ENCODE measurements at places on chromosomes 4 and X.

DNA sequence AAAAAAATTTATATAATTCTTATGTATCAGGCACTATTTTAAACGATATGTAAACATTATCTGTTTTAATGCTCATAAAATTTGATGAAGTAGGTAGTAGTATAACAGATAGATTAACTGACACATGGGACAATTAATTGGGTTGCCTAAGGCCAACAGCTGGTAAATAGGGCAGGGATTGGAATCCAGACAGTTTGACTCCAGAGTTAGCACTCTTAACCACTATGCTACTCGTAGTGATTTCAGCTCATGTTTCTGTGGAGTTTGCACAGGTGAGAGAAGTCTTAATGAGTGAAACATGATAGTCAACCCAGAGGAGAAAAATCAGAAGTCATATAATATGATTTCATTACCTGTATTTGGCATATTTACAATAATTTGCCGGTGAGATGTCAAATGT, 126.0 kb upstream of the WDFY3 start:
- DNase-seq, result no peak

DNA sequence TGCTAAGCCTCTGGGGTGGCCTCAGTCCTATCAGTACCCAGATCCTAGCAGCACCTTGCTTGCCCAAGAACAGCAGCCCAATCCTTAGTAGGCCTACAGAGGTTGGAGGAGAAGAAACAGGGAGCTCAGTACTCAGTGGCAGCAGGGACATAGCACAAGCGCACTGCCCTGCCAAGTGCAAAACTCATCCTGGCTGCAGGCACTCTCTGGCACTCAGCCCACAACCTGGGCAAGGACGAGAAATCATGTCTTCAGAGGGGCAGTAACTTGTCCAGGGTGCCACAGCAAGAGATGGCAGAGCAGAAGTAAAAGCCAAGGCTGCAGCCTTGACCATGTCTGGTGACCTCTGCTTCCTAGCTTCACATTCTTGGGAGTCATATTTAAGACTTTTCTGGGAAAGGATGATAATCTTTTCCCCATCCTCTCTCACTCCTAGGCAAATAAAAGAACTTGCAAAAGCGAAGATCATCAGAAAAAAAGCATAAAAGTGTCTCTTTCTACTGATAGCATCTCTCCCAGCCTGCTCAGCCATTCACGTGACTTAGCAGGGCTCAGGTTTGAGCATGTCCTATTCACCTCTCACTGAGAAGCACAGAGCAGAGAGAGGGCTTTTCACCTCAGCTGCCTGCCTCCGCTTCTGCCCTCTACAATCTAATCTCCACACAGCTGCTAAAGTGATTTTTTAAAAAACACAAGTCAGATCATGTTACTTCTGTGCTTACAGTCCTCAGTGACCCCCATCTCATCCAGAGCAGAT, 37.2 kb upstream of the MAGEA4 start:
- DNase-seq, result no peak

- DNase-seq, result no peak
Measured at GRCh38 chr4:76090241-76090691, 15.8 kb downstream of the ART3 start.

- no peak for DNase-seq
Measured at GRCh38 chr4:130143656-130144055, 1047.7 kb downstream of the C4orf33 start.

GRCh38 chr4:166733686-166734085, 500.6 kb downstream of the SPOCK3 start:
- DNase-seq, result no peak

DNA sequence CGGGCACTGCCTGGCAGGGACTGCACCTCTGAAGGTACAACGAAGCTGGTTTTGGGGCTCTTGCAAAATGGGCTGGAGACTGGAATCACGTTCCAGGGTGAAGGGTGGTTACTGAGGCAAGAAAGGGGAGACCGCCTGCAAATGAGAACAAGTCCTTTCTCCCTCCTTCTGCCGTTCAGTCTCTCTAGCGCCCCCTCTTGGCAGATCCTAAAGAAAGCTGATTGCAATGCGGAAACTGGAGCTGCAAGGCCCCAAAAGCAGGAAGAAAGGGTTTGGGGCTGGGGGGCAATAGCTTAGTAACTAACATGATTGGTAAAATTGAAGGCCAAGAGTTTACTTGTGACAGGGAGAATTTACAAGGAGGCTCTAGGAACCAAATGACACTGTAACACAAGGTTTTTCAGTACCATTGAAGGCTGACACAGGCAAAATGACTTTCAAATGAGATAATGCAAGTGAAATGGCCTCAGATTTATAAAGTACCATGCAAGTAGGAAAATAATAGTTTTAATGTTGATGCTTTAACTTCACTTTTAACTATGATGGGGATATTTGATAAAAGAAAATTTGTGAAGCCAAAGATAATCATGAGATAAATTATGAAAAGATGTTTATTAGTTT, 222.7 kb upstream of the HAND2 start:
- no peak for DNase-seq

GRCh38 chr4:185500035-185500434, 28.5 kb upstream of the CCDC110 start:
- no peak for DNase-seq

DNA sequence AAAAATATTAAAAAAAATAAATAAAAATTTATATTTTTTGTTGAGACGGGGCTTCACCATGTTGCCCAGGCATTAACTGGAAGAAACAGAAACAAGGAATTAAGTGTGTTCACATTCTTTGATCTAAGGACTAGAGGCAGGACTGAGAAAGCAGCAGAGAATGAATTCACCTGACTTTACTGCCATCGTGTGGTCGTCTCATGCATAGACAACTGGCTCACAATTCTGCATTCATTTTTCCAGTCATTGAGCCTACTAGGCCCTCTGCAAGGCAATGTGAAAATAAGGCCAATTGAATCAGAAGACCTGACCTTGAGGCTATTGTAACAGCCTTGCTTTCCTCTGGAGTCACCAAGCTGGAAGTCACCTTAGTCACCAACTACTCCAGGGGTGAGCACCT, 37.4 kb downstream of the LHFPL1 start:
- DNase-seq, result no peak

DNA sequence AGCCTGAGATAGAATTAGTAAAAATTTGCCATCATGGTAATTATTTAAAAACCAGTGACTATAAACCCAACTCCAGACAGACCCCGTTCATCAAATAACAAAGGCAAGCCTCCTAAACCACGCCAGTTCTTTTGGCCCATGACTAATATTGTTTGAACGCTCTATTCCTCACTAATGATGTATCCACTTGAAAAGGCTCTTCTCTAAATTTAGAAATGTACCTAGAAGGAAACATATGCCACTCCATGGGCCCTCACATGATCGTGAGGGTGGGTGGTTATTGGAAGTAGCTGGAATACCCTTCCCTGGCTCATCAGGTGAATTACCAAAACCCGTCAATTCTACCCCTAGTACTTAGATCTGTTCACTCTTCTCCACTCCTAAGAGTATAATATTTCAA, 249.2 kb downstream of the COL25A1 start:
- DNase-seq, result no peak

DNA sequence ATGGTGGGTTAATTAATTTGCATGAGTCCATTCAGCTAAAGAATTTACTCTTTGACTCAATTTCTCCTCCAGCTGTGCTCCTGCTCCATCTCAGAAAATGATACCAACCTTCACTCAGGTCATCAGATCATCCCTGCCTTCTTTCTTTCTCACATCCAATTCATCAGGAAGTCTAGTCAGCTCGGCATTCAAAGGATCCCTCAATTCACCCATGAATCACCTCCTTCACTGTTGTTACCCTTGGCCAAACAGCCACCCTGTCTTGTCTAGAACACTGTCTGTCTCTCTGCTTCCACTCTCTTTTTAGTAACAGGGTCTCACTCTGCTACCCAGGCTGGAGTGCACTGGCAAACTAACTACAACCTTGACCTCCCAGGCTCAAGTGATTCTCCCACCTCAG, 337.4 kb upstream of the SFRP2 start:
- no peak for DNase-seq

- DNase-seq, result no peak
Measured at GRCh38 chr4:25291158-25291733, 21.3 kb upstream of the ZCCHC4 start.

- no peak for DNase-seq
Measured at GRCh38 chr4:123976285-123976684, 579.7 kb downstream of the SPRY1 start.

- no peak for DNase-seq
Measured at GRCh38 chr4:5885733-5886132, 7.2 kb downstream of the CRMP1 start.

DNA sequence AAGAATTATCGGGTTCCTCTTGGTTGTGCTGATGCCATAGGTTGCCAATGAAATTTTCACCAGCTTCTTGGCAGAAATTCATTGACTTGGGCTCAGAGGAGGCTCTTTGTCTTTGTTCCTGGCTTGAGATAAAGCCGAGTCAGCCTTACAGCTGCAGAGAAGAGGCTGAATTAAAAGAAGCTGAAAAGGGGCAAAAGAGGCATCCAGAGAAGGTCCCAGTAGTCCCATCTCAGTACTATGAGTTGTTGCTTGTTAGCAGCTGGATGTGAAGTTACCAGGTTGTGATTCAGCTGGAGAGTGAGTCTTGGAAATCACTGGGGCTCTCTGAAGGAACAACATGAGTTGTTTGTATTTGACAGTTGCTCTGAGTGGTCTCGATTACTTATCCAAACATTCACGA, 59.7 kb downstream of the SMAD1 start:
- no peak for DNase-seq

All from stimulated activated CD4-positive, alpha-beta T cell treated with anti-CD3 and anti-CD28 coated beads, Interleukin-1b, Interleukin-23, amount 100 ng/mL, for 4 hours (primary cell).